ENCODE measurements at places on chromosomes 13 and 19.

- DNase-seq = no peak
These were observed 2.6 kb upstream of the OXGR1 start for GRCh38 chr13:96996886-96997285.

DNA sequence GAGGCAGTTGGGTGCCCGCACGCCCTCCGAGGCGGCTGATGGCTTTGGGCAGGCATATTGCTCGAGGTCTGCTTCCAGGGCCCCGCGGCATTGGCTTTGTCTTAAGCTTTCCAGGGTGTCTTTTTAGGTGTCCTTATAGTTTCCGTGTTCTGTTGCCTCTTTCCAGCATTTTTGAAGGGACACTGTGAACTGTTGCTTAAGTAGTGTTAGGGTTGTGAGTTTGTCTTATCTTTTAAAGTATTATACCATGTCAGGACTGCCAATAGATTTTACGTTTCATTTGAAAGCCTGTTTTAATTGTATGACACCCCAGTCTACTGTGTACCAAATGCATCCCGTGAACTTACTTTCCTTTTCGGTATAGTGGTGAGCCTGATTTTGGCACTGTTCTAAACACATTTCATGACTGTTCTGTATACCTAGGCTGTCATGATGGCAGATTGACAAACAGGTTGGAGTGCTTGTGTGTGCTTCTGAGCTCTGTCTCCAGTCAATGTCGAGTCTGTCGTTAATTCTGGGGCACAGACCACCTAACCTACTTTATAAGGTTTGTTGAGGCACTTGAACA, 656 bp downstream of the PCCA start:
- no peak for DNase-seq

DNA sequence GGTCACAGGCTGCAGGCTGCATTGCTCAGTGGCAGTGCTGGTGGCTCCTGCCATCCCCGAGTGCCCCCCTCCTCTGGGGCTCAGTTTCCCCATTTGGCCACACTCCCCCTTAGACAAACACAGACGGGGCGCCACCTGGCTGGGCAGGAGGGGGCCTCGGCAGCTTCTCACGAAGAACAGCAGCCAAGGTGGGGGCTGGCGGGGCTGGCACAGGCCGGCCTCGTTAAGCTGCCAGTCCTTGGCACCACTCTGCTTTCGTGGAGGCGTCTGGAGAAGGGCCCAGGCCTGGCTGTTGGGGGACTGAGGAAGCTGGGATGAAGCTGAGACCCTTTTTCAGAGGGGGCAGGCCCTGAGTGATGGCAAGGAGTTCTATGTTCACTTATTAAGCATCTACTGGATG, 3.7 kb upstream of the ZNRF4 start:
- no peak for DNase-seq

- no peak for DNase-seq
These were observed 37.2 kb downstream of the ZC3H13 start for GRCh38 chr13:46015366-46015765.

DNA sequence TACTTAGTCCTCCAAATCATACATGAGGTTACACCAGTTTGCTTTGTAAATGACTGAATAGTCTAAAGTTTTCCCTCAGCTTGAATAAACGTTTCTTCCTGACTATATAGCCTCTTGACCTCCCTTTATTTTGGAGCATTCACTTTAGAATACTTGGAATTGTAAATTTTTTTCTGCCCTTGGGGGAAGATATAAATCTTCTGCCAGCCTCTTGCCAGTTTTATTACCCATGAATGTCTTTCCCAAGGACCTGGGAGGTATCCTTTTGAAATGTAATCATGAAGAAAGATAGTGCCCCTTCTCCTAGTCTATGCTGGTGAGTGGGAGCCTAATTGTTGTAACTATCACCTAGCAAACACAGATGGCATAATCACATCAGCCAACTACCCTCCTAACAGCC, 2033.9 kb upstream of the PCDH20 start:
- no peak for DNase-seq
